ENCODE measurements at places on chromosomes 2 and 18.

DNA sequence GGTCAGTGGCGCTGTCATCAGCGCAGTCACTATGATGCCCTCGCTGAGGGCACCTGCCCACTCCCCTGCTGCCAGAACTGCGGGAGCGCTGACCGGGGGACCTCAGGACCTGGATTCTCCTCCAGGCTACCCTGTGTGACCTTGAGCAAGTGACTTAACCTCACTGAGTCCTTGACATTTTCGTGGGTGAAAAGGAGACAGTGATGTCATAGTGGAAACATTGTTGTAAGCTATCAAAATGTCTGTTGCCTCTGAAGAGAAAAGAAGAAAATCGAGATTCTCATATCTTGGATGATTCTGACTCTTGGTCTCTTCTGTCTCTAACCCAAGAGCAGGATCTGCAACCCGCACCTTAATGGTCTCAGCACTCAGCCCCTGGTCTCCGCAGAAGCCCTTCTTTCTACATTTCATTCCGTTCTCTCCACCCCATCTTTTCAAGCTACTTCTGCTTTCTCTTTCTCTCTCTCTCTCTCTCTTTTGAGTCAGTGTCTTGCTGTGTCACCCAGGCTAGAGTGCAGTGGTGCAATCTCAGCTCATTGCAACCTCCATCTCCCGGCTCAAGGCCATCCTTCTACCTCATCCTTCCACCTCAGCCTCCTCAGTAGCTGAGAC is 978 bp upstream of the TUBA4A start:
- DNase-seq, result peak; percentile 24

DNA sequence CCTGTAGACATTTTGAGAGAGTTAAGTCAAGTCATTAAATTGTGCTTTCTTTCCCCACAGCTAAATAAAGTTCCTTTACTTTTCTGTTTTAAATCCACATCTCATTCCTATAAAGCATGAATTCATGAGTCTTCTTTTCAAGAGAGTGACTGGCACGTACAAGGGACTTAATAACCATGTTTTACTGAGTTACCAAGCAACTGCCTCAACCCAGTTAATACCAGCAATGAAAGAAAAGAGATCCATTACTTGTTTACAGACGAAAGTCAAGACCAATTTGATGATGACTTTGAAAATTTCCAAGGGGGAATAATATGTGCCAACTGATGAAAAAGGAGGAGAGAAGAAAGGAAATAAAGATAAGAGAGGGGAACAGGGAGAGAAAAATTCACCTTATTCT is 1082.5 kb upstream of the GYPC start:
- no peak for DNase-seq

GRCh38 chr2:218166791-218167190 is at the start of gene CXCR1:
CXCR1 (minus strand) TSS chr2:218166962; CDS start chr2:218165211, 1,751 bp downstream.
- DNase-seq, result no peak

GRCh38 chr18:76209597-76209996 is 285.4 kb downstream of the ZNF516 start:
- no peak for DNase-seq

DNA sequence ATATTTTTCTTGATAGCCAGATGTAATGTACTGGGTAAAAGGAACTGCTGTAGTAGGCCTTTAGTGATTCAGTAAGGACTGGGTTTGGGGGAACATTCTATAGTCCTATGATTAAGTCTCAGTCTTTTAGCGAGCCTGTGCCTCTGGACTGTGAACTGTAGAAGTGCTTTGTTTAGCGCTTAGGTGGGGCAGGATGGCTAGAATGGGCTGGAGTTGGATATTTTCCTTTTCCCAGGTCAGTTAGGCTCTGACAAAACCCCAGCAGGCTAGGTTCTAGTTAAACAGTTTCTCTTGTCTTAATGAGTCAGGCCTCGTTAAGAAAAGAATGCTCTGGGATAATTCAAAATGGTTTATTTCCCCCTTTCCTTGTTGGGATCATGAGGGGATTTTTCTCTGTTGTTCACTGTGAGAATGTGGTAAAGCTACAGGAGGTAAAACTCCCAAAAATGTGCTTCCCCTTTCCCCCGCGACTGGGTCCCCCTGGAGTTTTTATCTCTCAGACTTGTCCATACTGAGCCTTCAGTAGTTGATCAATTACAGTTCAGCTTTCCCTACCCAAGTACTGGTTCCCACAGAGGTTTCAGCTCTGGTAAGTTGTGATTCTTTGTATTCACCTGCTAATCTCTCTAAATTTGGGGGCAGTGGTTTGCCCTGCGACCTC is 31.5 kb downstream of the EHBP1 start:
- no peak for DNase-seq

- DNase-seq, result no peak
These were observed 176.7 kb upstream of the ST6GAL2 start for GRCh38 chr2:107062599-107063220.

DNA sequence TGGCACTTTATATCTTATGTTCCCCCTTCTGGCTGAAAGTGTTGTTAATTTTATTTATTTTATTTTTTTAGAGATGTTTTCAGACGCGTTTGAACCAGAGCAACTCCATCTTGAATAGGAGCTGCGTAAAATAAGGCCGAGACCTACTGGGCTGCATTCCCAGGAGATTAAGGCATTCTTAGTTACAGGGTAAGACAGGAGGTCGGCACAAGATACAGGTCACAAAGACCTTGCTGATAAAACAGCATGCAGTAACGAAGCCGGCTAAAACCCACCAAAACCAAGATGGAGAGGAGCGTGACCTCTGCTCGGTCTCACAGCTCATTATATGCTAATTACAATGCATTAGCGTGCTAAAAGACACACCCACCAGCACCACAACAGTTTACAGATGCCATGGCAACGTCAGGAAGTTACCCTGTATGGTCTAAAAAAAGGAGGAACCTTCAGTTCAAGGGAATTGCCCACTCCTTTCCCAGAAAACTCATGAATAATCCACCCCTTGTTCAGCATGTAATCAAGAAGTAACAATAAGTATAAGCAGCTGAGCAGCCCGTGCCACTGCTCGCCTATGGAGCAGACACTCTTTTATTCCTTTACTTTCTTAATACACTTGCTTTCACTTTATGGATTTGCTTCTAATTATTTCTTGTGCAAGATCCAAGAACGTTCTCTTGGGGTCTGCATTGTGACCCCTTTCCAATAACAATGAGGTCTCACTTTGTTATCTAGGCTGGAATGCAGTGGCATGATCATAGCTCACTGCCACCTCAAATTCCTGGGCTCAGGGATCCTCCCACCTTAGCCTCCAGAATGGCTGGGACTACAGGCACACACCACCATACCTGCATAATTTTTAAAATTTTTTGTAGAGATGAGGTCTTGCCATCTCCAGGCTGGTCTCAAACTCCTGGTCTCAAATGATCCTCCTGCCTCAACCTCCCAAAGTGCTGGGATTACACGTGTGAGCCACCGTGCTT is 55.9 kb downstream of the CACNB4 start:
- DNase-seq, result no peak

DNA sequence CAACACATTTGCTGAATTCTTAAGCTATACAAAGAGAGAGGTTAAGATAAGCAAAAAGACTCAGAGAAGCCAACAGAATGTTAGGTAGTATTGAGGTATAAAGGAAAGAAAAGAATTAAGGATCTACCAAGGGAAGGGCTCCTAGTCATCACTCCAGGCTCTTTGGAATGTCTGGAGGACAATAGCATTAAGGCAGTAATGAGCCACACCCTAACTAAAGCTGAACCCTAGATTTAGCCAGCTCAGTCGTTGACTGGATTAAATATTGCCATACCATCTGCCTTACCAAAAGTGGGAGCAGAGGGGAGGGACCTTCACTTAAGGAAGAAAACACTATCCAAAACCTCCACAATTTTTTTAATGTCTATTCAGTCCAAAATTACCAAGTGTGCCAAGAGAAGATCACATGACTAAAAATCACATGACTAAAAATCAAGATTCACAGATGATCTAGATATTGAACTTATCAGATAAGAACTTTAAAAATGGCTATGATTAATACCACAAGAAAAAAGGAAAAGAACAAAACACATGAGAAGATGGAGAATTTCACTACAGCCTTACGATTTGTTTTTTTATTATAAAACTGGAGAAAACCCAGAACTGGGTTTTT is 59.7 kb downstream of the EXOC6B start:
- DNase-seq, result no peak

DNA sequence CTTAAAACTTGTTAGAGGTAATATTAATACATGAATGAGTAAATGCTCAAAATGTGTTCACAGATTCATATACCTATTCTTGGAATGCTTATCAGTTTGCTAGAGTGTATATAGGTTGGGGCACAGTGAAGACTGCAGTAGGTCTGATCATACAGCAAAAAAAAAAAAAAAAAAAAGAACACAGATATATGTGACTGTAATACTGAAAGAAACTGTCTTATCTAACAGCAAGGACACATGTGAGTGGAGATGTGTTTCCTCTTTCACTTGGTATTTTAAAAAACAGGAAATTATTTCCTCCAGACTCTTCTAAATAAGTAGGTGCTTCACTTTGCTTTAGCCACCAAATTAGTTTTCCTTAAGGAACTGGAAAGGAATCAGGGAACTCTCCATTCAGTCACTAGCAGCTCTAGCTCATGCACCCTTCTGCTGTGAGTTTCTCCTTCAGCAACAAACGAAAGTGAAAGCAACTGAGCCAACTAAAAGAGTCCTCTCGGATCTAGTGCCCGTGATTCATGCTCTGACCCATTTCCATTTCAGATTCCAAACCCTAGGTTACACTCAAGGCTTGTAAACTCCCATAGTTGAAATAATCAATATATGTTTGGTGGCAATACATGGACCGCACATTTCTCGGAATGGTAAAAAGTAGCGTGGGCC is 98.5 kb downstream of the DSEL start:
- no peak for DNase-seq

DNA sequence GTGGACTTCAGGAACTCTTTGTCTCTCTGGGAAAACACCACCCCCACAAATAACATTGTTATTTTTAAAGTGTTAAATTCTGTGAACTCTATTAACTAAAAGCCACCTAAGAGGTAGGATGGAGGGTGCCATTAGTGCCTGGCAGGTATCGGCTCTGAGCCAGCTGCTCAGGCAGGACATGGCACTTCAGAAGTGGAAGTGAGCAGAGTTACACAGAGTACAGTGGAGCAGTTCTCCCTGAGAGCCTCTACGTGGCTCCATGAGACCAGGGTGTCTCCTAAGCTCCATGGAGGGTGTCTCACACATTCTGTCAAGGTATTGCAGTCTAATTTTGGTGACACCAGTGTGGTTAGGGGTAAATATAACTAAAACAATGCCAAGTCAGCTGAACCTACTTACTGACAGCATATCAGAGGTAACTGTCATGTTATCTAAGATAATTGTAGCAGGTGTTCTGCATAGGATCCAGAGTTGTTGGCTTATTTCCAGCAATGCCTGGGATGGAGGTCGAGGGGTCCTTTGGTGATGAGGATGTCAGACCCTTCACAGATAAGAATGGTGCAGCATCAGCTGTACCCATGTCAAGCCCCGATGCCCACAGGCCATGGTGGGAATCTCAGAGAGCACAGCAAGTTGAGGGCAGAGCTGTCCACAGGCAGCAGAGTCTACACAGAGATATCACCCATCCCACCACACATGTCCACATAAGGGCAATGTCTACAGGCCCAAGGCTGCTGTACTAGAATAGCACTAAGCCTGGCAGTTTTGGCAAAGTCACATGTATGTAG is 8.6 kb upstream of the MALL start:
- DNase-seq, result no peak

GRCh38 chr2:67871686-67872412 is 191.0 kb downstream of the C1D start:
- DNase-seq, result no peak

DNA sequence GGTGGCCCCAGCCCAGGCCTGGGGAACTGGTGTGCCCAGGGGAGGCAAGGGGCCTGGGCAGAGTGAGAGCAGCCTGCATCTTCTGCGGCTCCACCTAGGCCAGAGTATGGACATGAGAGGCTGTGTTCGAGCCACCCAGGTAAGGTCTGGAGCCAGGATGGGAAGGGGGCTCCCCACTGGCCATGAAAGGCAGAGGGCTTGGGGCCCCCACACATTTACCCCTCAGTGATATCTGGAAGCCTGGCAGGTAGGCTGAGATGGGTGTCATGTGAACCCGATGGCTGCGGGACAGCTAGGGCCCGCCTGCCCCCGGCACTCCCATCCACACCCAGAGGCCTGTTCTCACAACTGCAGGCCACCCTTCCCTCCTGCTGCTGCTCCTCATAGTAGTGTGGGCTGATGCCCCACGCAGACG is 13.2 kb downstream of the ADRA2B start:
- DNase-seq, result no peak

DNA sequence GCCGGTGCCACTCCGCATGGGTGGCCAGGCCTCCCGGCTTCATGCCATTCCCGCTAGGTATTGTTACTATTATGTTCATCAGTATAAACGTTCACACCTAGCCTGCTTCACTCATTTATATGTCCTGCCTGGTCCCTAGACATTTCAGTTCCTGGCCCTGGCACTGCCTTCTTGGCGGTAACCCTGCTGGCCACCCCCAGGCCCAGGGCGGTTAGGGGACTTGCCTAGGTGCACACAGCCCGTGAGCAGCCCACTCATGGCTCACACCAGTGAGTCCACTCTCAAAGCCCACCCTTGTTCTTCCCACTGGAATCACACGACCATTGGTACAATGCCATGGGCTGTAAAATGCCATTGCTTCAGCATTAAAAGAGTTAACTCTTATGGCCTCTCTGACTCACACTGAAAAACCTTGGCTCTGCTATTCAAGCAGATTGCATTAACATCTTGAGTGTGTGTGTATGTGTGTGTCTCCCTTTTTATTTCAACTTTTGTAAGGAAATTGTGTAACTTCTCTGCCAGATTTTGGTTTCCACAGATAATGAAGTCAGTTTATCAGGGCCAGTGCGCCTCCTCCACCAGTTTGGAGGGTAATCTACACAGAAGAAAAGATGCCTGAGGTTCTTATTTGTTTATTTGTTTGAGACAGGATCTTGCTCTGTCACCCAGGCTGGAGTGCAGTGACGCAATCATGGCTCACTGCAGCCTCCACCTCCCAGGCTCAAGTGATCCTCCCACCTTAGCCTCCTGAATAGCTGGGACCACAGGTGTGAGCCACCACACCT is 74.2 kb downstream of the RAB31 start:
- DNase-seq, result no peak

DNA sequence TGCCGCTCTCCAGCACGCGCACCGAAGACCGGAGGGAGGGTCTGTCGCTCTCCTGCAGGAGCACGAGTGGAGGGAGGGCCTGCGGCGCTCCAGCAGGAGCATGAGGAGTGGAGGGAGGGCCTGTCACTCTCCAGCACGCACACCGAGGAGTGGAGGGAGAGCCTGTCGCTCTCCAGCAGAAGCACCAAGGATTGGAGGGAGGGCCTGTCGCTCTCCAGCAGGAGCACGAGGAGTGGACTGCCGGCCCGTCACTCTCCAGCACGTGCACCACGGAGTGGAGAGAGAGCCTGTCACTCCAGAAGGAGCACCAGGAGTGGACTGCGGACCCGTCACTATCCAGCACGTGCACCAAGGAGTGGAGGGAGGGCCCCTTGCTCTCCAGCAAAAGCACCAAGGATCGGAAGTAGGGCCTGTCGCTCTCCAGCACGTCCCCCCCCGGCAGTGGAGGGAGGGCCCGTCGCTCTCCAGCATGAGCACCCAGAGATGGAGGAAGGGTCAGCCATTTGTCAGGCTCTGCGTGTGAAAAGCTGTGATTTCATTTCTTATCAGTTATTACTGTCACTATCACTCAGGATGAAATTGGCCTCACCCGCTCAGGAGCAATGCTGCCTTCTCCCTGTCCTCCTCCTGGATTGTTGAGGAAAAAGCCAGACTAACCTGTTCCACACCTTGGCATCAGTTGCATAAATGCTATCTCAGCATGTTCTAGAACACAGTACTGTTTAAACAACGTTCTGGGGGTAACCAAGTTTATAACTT is 35.9 kb downstream of the ADI1 start:
- peak; percentile 81 for DNase-seq

- DNase-seq, result no peak
These were observed 675 bp downstream of the PRKD3 start for GRCh38 chr2:37323781-37324535.

GRCh38 chr18:63844254-63844653 is 43.3 kb upstream of the SERPINB2 start:
- peak; percentile 8 for DNase-seq
